ENCODE measurements at places on chromosomes 6 and 20. TPM values are rescaled to one million over a fixed set of nuclear protein-coding genes. Genes with fewer than 3 reads are reported as not detected.

Gene RAET1L
- not detected for polyA plus RNA-seq

- no peak for DNase-seq
- H3K4me1 ChIP-seq = no peaks in the 10 kb centered on the region
- H3K4me3 ChIP-seq = no peak overlapping the region
These were observed 735.6 kb downstream of the RFPL4B start for GRCh38 chr6:113082745-113083144.

- peaks cover 10% of the 10 kb centered on the region for H3K27me3 ChIP-seq
- DNase-seq = no peak
- peaks cover 27% of the 10 kb centered on the region for H3K4me1 ChIP-seq
- H3K4me3 ChIP-seq = no peak overlapping the region
- H3K27ac ChIP-seq = no peak overlapping the region
- peaks cover 3% of the 10 kb centered on the region for H3K36me3 ChIP-seq
These were observed 4.8 kb downstream of the GMNN start for GRCh38 chr6:24779416-24780016.

GRCh38 chr6:2891768-2892170, 11.3 kb downstream of the SERPINB9 start:
- peaks cover 53% of the 10 kb centered on the region for H3K36me3 ChIP-seq
- DNase-seq = no peak

Measured in immature natural killer cell (primary cell).